ENCODE measurements at places on chromosomes 7 and 10.

GRCh38 chr10:18075881-18076280 is 64.3 kb upstream of the CACNB2 start:
- no peak for DNase-seq

DNA sequence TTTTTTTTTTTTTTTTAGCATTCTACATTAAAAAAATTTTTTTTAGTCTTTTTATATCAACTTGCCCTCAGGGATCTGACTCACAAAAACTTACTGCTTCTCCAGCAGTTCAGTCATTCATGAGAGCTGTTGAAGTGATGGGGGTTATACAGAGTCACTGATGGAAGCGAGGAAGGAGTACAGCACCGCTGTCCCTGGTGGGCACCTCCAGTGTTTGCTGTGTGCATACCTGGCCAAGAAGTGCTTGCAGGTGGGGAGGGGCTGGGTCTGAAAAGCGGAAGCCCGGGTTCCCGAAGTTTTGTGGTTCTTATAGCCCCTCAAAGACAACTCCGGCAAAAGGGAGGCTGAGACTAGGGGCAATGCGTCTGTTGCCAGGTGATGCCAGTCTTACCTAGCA is 46.2 kb downstream of the MINDY4 start:
- DNase-seq: no peak

GRCh38 chr10:30435073-30435422 is 1.1 kb downstream of the MAP3K8 start:
- DNase-seq: no peak

GRCh38 chr10:42877496-42878030 is 95.0 kb downstream of the BMS1 start:
- DNase-seq: no peak

DNA sequence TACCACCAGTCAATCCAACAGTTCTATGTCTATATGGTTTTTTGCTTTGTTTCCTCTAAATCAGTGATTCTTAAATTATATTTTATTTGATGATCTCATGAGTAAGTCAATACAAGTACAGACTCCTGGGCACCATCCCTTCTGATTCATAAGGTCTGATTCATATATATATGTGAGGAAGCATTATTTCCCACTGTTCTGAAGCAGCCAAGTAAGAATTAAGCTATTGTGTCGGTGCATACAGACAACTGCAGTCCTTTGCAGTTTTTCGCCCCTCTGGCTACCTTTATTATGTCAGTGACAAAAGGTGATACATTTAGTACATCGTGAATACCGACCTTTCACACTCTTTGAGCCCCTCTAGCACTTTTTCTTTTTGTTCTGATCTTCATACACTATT is 1079.6 kb upstream of the C7orf33 start:
- no peak for DNase-seq

- no peak for DNase-seq
Measured at GRCh38 chr10:89307269-89307577, 5.4 kb downstream of the IFIT2 start.

DNA sequence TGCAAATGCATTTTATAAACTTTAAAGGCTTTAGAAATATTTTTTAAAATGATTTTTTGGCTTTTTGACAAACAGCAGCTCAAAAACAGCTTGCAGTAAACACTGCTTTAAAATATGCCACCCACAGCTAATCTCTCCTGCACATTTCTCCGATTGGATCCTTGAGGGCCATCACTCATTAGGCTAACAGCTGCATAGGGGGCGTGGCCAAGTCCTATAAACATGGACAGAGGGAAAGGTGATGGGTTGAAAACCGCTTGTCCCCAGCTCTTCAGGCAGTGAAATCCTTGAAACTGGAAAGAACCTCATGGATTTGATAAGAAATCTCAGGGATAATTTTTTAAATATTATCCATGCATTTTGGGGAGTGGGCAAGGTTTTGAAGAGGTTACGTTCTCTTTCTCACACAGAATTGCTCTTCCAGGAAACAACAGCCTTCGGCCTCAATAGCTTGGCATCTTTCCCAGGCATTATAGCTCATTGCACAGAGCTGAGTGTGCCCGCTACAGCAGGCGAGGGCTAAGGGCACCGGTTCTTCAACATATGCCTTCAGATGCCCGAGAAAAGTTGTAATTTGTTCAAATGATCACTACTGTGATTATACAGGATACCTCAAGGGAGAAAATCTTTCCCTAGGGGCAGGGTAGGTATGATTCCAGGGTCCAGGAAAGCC is 1.7 kb downstream of the PLEKHS1 start:
- no peak for DNase-seq

DNA sequence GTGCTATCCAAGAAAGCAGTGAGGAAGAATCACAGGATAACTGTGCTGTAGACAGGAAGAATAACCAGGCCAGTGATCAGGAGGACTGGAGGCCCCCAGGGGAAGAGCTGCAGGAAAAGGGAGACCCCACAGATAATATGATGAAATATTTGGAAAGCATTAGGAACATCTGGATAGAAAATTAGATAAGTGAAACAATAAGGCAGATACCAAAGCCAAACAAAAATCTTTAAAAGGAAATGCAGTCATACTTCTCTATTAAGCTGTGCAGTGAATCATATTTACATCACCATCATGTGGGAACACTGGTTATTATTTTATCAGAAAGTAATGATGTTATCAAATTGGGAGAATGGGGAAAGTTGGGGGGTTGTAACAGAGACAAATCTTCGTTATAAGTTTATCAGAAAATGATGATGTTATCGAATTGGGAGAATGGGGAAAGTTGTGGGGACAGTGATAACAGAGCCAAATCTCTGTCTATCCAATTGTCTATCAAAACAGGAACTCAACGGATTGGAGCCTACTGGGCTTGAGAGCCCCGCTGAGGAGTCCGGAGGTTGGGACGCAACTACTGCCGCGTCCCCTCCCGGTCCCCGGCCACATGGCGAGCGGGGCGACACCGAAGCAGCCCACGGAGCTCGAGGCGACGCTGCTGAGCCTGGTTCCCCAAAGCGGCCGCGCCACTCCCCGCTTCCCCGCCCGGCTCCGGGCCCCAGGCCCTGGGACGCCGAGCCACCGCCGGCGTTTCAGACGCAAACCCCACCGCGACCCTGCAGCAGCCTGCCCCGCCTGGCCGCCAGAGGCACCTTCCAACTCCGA is 14.0 kb upstream of the RALA start:
- no peak for DNase-seq

GRCh38 chr10:89543841-89544240 is 8.4 kb upstream of the SLC16A12 start:
- DNase-seq: no peak

GRCh38 chr7:123948136-123948535 is 23.1 kb downstream of the SPAM1 start:
- no peak for DNase-seq

GRCh38 chr10:98790817-98791216 is 344.1 kb upstream of the HPS1 start:
- DNase-seq: no peak

DNA sequence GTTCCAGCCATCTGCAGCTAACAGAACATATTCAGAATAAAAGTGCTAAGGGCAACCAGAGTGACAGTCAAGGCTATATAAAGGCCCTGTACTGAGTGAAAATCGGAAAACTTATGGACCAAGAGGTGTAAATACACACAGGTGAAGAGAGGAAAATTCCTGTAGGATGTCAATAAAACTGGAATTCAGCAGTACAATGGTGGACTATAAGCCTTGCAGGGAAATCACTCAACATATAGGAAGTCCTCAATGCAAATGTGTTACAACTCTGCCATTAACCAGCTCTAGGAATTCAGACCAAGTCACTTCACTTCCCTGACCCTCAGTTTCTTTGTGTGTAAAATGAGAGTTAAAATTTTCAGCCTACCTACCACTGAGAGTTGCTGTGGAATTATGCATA is 7.7 kb downstream of the USP6NL start:
- no peak for DNase-seq

GRCh38 chr10:30902621-30903396 is 128.9 kb downstream of the ZNF438 start:
- no peak for DNase-seq

GRCh38 chr10:119116326-119116951 is 12.5 kb downstream of the DENND10 start:
- DNase-seq: no peak

GRCh38 chr7:39825401-39825980 is 124.6 kb upstream of the CDK13 start:
- no peak for DNase-seq

GRCh38 chr10:70777063-70777875 is 7.9 kb downstream of the TBATA start:
- DNase-seq: no peak

DNA sequence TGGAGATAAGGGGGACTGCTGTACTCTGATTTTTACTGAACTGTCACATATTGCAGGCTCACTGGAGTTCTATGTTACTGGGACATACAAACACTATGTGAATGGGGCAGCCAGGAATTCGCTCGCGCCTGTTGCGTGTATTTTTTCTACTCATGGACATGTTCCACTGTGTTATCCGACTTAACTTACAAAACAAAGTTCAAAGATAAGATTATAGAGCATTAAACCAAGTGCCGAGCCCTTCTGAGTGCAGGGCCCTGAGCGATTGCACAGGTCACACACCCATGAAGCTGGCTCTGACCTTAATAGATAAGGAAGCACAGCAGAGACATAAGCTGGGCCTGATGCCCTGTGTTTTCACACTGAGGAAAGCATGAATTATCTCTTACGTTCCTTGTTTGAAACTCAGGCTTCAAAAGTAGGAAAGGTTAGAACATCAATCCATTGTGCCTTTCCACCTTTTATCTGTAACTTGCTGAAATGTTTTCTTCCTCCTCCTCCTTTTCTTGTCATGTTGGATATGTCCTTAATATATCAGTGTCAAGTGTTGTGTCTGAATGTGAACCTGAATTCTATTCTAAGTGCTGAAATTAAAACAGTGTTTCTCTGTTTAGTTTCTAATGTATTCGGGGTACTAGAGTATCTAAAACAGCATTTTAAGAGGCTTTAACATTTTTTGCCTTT is 273.8 kb downstream of the AUTS2 start:
- no peak for DNase-seq

GRCh38 chr10:61987951-61988379 is 86.5 kb downstream of the ARID5B start:
- no peak for DNase-seq

DNA sequence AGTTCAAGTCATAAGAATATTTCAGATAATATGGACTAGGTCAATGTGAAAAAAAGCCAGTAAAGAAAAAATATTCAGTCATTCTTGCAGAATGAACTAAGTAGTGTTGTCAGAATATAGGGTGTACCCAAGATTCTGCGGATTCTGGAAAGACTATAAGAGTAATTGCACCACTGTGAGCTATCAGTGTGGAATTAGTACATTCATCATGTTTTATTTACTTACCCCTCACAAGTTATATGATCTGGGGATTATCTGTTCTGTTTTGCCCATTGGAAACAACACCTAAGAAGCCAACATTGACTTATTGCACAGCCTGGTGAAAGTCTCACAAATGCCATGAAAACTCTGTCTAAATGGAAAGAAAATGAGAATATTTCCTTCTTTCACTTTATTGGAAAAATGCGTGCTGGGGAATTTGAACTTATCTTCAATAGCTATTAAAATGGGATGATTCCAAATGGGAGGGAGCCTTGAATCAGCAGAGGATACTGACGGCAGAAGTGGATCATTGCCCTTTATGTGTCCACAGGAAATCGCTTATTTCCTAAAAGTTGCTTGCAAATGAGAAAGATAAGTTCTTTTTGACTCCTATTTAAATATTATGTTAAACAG is 563.3 kb upstream of the POM121L12 start:
- no peak for DNase-seq

DNA sequence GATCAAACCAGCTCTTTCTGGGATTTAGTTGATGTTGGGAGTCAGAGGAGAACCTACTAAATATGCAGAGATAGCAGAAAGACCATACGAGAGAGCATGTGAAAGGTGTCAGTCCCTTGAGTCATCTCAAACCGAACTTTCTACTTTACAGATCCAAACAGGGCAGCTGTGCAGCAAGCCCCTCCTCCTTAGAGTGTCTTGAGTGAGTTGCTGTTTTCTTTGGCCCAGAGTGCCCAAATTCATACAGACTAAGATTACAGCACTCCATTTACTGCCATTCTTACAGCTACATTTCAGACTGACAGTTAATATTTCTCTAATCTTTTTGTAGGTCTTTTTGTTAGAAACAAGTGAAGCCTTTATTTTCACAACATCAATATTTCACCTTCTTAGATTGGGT is 53.4 kb downstream of the NRCAM start:
- DNase-seq: no peak

DNA sequence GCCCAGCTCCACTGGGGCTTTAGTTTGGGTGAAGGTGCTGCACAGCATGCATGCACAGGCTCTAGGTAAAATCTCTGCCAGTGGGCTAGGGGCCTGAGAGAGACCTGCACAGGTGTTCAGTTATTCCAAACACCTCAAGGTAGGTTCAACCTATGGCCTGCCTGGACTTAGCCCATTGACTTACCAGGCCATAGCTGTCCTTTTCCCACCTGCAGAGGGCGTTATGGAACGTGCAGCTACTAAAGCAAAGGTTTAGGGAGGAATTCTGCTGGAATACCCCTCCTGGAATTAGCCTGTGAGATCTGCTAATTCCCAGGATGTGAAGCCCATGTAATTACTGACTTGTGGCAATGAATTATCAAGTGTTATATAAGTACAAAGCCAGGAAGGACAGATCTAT is 3.6 kb downstream of the VWC2 start:
- DNase-seq: no peak

DNA sequence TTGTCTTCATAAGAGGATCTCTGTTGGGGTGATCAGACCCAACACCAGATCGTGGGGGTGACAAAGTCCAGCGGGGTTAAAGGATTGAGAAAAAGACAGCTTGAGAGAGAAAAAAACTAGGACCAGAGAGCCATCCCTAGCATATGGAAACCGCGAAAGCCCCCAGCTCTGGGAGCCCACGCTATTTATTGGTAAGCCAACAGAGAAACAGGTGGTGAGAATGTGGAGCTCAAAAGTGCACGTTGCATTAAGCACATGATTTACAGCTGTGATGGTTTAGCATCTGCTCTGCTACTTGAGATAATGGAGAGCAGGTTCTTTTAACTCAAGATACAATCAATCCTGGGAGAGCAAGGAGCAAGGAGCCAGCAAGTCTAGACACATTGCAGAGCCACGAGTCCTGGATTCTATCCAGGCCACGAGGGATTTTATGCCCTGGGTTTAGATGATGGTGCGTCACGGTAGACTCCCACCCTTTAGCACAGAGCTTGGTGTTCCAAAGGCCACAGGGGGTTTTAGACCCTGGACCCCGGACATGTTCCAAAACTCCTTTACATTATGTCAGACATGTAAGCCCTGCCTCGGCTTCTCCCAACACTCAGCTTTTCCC is 755.2 kb upstream of the SORCS1 start:
- DNase-seq: no peak

DNA sequence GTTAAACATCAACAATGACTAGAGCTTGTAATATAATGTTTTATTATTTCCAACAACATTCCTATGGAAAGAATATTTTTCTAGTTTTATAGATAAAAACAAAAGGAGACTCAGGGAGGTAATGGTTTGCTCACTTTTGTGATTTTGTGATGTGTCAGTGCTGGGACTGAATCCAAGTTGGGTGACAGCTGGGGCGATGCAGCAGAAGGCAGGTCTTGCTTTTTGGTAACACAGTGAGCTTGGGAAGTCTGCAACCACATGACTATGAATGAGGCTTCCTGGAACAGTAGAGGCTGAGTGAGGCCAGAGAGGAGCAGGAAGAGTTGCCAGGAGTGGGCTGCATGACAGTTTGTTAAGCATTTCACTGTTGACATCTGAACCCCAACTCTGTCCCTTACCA is 4.9 kb upstream of the YKT6 start:
- no peak for DNase-seq

GRCh38 chr10:6578251-6578771 is 1.8 kb downstream of the PRKCQ start:
- DNase-seq: no peak

- no peak for DNase-seq
Measured at GRCh38 chr7:137681657-137682562, 164.9 kb downstream of the DGKI start.

- DNase-seq: no peak
Measured at GRCh38 chr7:157470017-157470322, 133.2 kb downstream of the DNAJB6 start.
